ENCODE measurements at places on chromosomes 5 and 9.
A peak's percentile ranks its signal among the peaks of the same experiment; 100 is the strongest.

- DNase-seq, result no peak
Measured at GRCh38 chr9:73118898-73119554, 32.6 kb upstream of the ANXA1 start.

GRCh38 chr5:176542596-176543427 lies 5.6 kb upstream of the RNF44 start:
- DNase-seq, result peak; percentile 41

DNA sequence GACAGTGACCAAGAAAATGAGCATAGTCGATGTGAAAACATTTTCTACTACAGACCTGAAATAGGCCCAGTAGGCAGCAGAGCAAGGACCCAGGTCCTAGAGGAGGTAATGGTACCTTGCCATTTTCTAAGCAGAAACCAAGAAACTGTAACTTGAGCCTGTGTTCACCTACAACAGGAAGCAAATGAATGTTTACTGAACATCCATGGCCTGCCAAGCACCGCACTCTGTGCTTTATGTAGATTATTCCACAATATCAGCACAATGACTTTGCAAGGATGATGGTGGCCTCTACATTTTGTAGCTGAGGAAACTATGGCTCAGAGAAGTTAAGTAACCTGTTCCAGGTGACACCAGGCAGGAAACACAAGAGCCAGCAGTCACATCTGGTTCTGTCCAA lies 215.3 kb downstream of the SPOCK1 start:
- DNase-seq, result no peak

DNA sequence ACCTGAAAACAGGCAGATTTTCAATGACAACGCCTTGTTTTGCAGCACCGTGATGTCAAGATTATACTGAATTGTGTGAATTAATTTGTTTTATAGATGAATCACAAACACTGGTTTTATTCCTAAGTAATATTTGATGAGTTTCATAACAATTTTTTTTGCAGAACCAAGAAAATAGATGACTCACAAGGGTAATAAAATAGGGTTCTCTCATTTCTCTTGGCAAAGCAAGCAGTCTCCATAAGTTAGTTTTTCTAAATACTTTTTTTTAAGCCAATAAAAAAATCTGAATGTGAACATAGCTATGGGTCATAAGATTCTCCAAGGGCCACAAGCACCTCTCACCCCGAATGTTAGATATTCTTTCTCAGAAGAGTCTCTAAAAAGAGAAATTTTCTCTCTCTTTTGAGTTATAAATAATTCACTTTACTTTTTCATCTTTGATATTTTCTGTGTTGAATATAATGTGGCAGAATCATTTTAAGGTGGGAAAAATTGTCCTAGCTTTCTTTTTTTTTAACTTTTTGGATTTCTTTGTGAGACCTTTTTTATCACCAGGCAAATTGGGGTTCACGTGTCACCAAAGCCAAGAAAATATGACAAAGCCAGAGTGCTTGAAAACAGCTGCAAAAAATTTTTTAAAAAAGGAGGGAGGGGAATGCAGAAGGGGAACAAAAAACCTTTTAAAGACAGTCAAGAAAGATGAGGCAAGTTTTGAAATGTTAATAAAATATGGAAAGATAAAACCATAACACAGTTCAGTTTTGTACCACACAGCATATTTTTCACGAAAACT lies 174.6 kb upstream of the DAPK1 start:
- DNase-seq, result no peak

DNA sequence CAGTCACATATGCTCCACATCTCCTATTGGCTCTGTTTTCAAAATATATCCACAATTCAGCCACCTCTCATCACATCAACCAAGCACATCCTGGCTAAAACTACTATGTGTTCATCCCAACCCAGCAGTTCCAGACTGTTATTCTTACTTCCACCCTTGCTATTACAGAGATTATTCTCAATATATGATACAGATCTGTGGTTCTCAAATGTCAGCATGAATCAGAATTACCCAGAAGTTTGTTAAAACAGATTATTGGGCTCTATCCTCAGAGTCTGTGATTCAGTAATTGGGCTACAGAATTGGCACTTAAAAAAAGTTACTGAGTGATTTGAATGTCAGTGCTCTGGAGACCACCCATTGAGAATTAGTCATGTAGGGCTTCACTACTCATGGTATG lies 78.8 kb upstream of the IZUMO3 start:
- no peak for DNase-seq

- no peak for DNase-seq
Measured at GRCh38 chr5:65041296-65042158, 272.8 kb downstream of the CWC27 start.

GRCh38 chr9:69198521-69199220 lies 24.6 kb downstream of the TJP2 start:
- DNase-seq, result no peak

- DNase-seq, result no peak
Measured at GRCh38 chr5:121608826-121609225, 242.9 kb upstream of the FTMT start.

DNA sequence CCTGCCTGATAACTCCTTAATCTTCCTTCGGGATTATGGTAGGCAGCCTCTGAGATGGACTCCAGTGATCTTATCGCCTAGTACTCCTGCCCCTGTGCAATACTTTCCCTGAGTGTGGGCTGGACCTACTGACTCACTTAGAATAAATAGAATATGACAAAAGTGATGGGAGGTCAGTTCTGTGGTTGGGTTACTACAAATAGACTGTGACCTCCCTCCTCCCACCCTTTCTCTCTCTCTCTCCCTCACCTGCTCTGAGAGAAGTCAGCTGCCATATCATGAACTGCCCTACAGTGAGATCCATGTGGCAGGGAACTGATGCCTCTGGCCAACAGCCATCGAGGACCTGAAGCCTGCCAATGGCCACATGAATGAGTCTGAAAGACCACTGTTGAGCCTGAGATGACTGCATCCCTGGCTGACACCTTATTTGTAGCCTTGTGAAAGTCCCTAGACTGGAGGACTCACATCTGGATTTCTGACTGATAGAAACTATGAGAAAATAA lies 31.7 kb downstream of the NRG2 start:
- no peak for DNase-seq

DNA sequence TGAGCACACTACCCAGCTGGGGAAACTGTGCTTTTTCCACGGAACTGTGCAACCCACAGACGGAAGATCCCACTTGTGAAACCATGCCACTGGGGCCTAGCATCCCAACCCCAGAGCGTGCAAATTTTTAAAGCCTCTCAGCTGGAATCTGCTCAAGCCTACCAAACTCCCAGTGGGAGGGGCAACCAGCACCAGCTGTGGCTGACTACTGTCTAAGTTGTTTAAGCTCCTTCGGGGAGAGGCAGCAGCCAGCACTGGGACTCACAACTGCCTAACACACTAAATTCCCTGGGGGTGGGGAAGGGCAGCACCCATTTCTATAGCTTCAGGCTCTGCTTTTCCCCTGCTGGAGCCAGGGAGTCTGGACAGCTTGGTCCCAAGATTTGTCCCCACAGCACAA lies 287.6 kb upstream of the MSX2 start:
- DNase-seq, result no peak

Data from CD4-positive, alpha-beta T cell treated with Interferon gamma for 1 hour (primary cell).